T-cell (primary cell): ENCODE measurements at places on chromosomes 16 and 17. TPM values are rescaled to one million over a fixed set of nuclear protein-coding genes. Genes with fewer than 3 reads are reported as not detected.

DNA sequence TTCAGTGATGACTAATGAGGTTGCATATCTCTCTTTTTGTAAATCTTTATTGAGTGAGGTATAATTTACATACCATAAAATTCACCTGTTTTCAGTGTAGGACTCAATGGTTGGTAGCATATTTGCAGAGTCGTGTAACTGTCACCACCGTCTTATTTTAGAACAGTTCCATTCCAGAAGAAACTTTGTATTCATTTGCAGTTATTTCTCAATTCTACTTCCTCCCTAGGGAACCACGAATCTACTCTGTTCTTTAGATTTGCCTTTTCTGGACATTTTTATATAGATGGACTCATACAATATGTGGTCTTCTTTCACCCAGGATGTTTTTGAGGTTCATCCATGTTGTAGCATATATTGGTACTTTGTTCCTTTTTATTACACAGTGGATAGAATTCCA, 3.7 kb downstream of the FTO start:
- peaks cover 16% of the 10 kb centered on the region for H3K4me1 ChIP-seq
- no peak overlapping the region for H3K4me3 ChIP-seq
- no peaks in the 10 kb centered on the region for H3K36me3 ChIP-seq

GRCh38 chr17:61322325-61323002, 77.2 kb upstream of the TBX2 start:
- no peaks in the 10 kb centered on the region for H3K4me1 ChIP-seq
- DNase-seq: no peak
- H3K27ac ChIP-seq: no peak overlapping the region
- no peaks in the 10 kb centered on the region for H3K36me3 ChIP-seq
- H3K27me3 ChIP-seq: no peaks in the 10 kb centered on the region
- H3K4me3 ChIP-seq: no peak overlapping the region

PRPSAP2 gene
- 38.6 TPM for total RNA-seq

DNA sequence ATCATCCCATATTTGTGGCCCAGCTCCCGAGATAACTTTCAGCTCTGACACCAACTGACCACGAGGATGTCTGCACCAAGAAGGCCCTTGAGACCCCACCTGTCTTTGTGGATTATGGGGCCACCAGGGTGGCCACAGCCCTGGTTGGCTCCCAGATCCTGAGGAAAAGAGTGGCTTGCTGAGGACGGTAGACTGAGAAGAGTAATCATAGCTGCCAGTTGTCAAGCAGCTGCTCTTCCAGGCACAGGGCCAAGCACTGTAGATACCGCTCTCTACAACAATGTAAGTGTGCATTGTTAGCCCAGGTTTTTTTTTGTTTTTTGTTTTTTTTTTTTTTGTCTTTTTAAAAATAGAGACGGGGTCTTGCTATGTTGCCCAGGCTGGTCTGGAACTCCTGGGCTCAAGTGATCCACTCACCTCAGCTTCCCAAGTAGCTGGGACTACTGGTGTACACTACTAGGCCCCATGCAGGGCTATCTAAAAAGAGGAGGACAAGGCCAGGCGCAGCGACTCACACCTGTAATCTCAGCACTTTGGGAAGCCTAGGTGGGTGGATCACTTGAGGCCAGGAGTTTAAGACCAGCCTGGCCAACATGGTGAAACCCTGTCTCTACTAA, 9.6 kb downstream of the ZNF205 start:
- no peaks in the 10 kb centered on the region for H3K36me3 ChIP-seq
- DNase-seq: no peak
- H3K27me3 ChIP-seq: no peaks in the 10 kb centered on the region

HOXB9 gene
- 0.38 TPM for total RNA-seq
